GM23338 (cell line): ENCODE measurements at places on chromosomes 1 and 21. TPM values are rescaled to one million over a fixed set of nuclear protein-coding genes. Genes with fewer than 3 reads are reported as not detected.

GRCh38 chr1:210516697-210517459 is 188.2 kb downstream of the HHAT start:
- H3K4me3 ChIP-seq, result no peak overlapping the region
- DNase-seq, result no peak
- no peak overlapping the region for H3K27ac ChIP-seq
- no peaks in the 10 kb centered on the region for H3K36me3 ChIP-seq
- no peaks in the 10 kb centered on the region for H3K4me1 ChIP-seq

GRCh38 chr1:228139931-228140723 is at the start of gene GUK1:
GUK1 (plus strand) TSS chr1:228140279; CDS start chr1:228140303, 24 bp downstream.
- H3K4me3 ChIP-seq, result peak within 1 kb of the TSS; percentile 92
- H3K27me3 ChIP-seq, result peaks cover 29% of the 10 kb centered on the region
- H3K36me3 ChIP-seq, result no peaks in the 10 kb centered on the region
- peaks cover 5% of the 10 kb centered on the region; the same call in 1 of the 2 replicates for H3K4me1 ChIP-seq
- peak; percentile 100 for DNase-seq

The DISP3 gene
- 7.8 and 11.1 TPM in 2 replicates for total RNA-seq

- no peak overlapping the region for H3K27ac ChIP-seq
- H3K27me3 ChIP-seq, result no peaks in the 10 kb centered on the region
- no peak overlapping the region for H3K4me3 ChIP-seq
- H3K36me3 ChIP-seq, result no peaks in the 10 kb centered on the region
- no peak for DNase-seq
Measured at GRCh38 chr1:206788487-206789050, 16.3 kb upstream of the IL10 start.

The SLC37A1 gene
- total RNA-seq, result 25.2 and 30.3 TPM in 2 replicates

DNA sequence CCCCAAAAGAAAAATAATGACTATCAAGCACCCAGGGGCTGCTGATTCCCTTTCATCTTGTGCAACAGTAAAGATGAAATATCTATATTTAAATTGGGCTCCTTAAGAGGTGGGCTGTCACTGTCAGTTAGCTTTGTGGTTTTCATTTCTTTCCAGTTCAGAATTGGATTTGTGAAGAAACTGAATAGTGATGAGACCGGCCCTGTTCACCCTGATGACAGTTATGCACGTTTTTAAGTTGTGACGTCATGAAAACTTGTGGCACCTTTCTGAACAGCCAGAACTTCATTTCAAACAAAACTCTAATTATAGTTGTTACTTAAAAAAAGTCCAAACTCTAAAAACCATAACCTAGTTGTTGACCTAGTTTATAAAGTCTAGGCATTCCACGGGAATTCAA is 125.9 kb downstream of the RUNX1 start:
- H3K4me1 ChIP-seq, result no peaks in the 10 kb centered on the region
- DNase-seq, result no peak
- H3K27ac ChIP-seq, result no peak overlapping the region

The KCNC4 gene
- total RNA-seq, result 10.5 and 10.7 TPM in 2 replicates

DNA sequence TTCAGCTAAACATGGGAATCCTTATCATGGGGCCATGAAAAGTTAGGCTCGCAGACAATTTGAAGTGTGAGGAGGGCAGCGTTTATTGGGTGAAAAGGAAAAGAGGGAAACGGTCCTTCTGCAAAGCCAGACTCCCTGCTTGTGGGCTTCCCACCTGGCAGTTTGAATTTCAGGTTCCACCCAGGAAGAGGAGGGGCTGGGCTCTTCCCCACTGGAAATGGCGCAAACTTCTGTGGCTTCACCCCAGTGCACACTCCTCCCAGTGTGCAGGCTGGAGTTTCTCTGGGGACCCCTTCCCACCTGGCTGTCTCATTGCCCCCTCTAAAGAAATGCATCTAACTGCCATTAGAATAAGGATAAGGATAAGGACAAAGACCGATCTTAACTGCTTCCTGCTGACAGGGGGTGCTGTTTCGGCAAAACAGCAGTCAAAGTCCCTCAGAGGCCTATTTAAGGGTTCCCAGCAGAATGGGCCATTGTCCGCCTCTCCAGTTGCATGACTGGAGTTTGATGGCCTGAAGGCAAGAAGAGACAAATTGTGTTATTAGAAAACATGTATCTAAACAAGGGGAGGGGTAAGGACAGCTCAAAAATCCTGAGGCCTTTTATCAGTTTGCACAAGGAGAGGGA is 20.4 kb downstream of the AIM2 start:
- no peak overlapping the region for H3K4me3 ChIP-seq
- H3K36me3 ChIP-seq, result no peaks in the 10 kb centered on the region
- H3K4me1 ChIP-seq, result no peaks in the 10 kb centered on the region
- H3K27me3 ChIP-seq, result no peaks in the 10 kb centered on the region
- peak; percentile 59 for DNase-seq
- no peak overlapping the region for H3K27ac ChIP-seq

The VSIG8 gene
- not detected in 2 replicates for total RNA-seq

GRCh38 chr1:116889380-116889779 is 20.3 kb upstream of the PTGFRN start:
- no peaks in the 10 kb centered on the region for H3K36me3 ChIP-seq
- no peak overlapping the region for H3K27ac ChIP-seq
- DNase-seq, result no peak
- H3K4me1 ChIP-seq, result peaks cover 8% of the 10 kb centered on the region; the same call in 1 of the 2 replicates
- no peak overlapping the region for H3K4me3 ChIP-seq

- no peaks in the 10 kb centered on the region for H3K4me1 ChIP-seq
- H3K27ac ChIP-seq, result no peak overlapping the region
- H3K27me3 ChIP-seq, result no peaks in the 10 kb centered on the region
- DNase-seq, result peak; percentile 86
- H3K36me3 ChIP-seq, result no peaks in the 10 kb centered on the region
- no peak overlapping the region for H3K4me3 ChIP-seq
Measured at GRCh38 chr1:54671985-54672608, 30.5 kb downstream of the MROH7 start.

The LRRC7 gene
- total RNA-seq, result not detected in 2 replicates

DNA sequence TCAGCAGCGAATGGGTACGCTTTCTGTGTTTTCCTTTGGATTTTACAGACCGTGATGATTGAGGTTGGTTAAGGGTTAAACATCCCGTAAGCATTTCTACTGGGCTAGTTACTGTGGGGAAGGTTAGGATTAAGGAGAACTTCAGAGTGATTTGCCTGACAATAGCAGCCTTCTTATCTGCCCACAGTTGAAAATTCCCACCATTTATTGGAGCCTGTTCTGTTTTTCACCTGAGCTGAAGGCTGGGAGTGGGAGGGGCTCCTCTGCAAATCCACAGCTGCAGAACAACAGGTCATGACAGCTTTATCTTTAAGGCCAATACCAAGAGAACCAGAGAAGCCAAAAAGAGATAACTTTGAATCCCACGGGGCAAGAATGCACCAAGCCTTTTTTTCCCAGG is 168.6 kb downstream of the KAZN start:
- peaks cover 30% of the 10 kb centered on the region for H3K4me1 ChIP-seq
- no peaks in the 10 kb centered on the region for H3K27me3 ChIP-seq
- no peak overlapping the region for H3K4me3 ChIP-seq
- DNase-seq, result peak; percentile 62
- no peaks in the 10 kb centered on the region for H3K36me3 ChIP-seq
- peak overlapping the region; percentile 28; the same call in 1 of the 2 replicates for H3K27ac ChIP-seq

- H3K36me3 ChIP-seq, result no peaks in the 10 kb centered on the region
- H3K27ac ChIP-seq, result no peak overlapping the region
- H3K27me3 ChIP-seq, result no peaks in the 10 kb centered on the region; the same call in 1 of the 2 replicates
- peak overlapping the region; percentile 92 for H3K4me3 ChIP-seq
- no peaks in the 10 kb centered on the region; the same call in 1 of the 2 replicates for H3K4me1 ChIP-seq
Measured at GRCh38 chr1:34885405-34886247, 26.1 kb upstream of the SMIM12 start.

DNA sequence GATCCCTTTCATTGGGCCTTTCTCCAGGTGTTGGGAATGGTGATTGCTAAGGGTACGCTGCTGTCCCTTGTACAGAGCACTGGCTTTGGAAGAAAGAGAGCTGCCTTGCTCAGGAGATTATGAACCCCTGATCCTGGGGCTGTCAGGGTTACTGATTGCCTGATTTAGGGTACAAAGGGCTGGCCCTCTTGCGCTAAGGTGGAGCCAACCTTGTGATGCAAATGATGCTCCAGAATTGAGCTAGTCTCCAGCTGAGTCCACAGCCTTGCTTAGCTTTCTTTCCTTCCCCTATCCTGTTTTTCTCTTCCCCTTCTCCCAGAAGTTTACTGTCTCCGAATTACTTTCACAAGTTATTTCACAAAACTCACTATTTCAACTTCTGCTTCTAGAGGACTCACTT is 334.7 kb downstream of the AMY1C start:
- DNase-seq, result peak; percentile 36
- H3K27me3 ChIP-seq, result no peaks in the 10 kb centered on the region
- H3K27ac ChIP-seq, result no peak overlapping the region
- no peaks in the 10 kb centered on the region for H3K36me3 ChIP-seq
- H3K4me1 ChIP-seq, result peaks cover 3% of the 10 kb centered on the region; the same call in 1 of the 2 replicates

DNA sequence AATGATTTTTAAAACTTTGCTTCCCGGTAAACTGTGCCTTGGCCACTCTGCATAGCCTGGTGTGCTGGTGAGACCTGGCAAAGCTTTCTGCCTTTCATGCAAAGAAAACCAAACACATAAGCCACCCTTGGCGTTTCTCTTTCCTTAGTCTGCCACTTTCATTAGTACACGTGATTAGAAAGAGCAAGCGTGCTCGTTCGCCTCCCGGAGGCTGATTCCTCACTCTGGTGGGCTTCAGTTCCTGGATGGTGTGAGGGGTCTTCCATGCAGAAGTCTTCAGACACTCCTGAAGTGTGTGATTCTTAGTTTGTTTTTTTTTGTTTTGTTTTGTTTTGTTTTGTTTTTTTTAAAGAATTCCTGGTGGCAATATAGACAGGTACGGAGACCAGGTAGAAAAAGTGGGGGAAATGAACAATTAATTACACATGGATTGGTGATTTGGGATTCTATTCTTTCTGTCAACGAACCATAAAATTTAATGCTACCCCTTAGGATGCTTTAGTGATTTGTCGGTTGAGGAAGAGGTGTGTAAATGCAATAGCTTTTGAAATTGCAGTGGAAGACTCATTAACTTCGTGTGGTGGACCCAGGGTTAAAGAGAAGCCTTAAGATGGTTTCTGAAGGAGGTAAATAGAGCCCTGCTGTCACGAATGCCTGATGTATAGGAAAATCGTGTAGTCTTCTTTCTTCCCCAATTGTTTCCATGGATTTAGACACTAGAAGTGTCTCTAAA is 2.1 kb downstream of the GALNT2 start:
- no peak overlapping the region for H3K27ac ChIP-seq
- H3K36me3 ChIP-seq, result no peaks in the 10 kb centered on the region

GRCh38 chr1:973459-974292 is 7.4 kb downstream of the PLEKHN1 start:
- no peak overlapping the region for H3K27ac ChIP-seq
- no peak for DNase-seq
- H3K4me3 ChIP-seq, result no peak overlapping the region
- H3K4me1 ChIP-seq, result no peaks in the 10 kb centered on the region; the same call in 1 of the 2 replicates

The MYOG gene
- not detected in 2 replicates for total RNA-seq

DNA sequence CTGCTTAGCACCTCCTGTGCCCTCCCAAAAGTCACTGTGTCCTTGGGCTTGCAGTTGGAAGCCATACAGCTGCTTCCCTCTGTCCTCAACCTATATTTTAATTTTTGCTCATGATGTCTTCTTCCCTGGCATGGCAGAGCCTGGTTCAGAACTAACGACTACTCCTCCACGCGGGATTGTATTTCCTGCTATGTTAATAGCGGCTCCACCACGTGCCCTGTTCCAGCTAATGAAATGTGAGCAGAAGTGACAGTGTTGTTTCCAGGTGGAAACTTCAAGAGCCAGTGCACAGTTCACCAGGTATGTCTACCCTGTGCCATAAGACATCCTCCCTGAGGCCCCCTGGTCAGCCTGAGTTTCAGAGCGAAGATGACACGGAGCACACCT is 52.1 kb downstream of the DHRS3 start:
- H3K36me3 ChIP-seq, result peaks cover 4% of the 10 kb centered on the region; the same call in 1 of the 2 replicates
- no peaks in the 10 kb centered on the region for H3K4me1 ChIP-seq
- no peak for DNase-seq
- no peak overlapping the region for H3K4me3 ChIP-seq
- H3K27me3 ChIP-seq, result no peaks in the 10 kb centered on the region
- H3K27ac ChIP-seq, result no peak overlapping the region

GRCh38 chr1:16605532-16606505 is 7.5 kb downstream of the NBPF1 start:
- DNase-seq, result no peak
- H3K36me3 ChIP-seq, result 0 out of 2 replicates have a peak, but pooled peaks cover 10% of the 10 kb centered on the region
- no peak overlapping the region for H3K27ac ChIP-seq
- H3K27me3 ChIP-seq, result peaks cover 7% of the 10 kb centered on the region; the same call in 1 of the 2 replicates
- H3K4me3 ChIP-seq, result no peak overlapping the region

DNA sequence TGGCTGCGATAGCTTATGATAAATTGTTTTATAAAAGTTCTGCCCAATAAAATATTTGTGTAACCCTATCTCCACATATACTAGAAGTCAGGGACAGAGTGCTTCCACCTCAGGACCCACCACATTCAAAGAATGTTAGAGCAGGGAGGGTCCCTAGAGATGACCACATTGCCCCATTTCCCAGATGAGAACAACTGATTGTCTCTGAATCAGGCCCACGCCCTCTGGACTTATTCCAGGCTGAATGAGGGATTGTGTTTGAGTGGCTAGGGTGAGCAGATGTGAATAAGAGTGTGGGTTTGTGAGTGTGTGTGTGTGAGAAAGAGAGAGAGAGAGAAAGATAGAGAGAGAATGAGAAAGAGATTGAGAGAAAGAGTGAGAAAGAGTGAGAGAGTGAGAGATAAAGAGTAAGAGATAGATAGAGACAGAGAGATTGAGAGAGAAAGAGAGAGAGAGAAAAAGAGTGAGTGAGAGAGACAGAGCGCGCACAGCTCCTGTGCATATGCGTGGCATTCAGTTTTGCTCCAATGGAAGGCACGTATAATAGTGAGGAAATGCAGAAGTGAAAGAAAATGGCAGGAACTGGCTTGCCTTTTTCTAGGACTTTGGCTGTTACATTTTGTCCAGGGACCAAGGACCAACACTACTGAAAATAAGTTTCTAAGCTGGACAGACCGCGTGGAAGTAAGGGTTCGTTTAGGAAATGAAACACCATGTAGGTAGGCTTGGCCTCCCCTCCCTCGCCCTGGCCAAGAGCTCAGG is 94.1 kb downstream of the ABCA4 start:
- peaks cover 4% of the 10 kb centered on the region; the same call in 1 of the 2 replicates for H3K4me1 ChIP-seq
- no peaks in the 10 kb centered on the region for H3K36me3 ChIP-seq
- H3K27me3 ChIP-seq, result no peaks in the 10 kb centered on the region
- no peak for DNase-seq
- H3K27ac ChIP-seq, result no peak overlapping the region

GRCh38 chr1:99661780-99662179 is 15.9 kb downstream of the PALMD start:
- H3K4me1 ChIP-seq, result peaks cover 9% of the 10 kb centered on the region
- DNase-seq, result no peak
- no peak overlapping the region for H3K4me3 ChIP-seq
- no peak overlapping the region for H3K27ac ChIP-seq
